ENCODE measurements at places on chromosomes 2 and 18. TPM values are rescaled to one million over a fixed set of nuclear protein-coding genes. Genes with fewer than 3 reads are reported as not detected.

- peak; percentile 64 for DNase-seq
Measured at GRCh38 chr2:3493615-3494007, 25.7 kb downstream of the ADI1 start.

- DNase-seq = no peak
Measured at GRCh38 chr2:10486601-10487079, 38.5 kb upstream of the ODC1 start.

Gene KCNE4
- total RNA-seq = 1.2 TPM

Gene AQP12B
- not detected for total RNA-seq

GRCh38 chr2:224909885-224910573, 132.2 kb downstream of the DOCK10 start:
- DNase-seq = peak; percentile 41

DNA sequence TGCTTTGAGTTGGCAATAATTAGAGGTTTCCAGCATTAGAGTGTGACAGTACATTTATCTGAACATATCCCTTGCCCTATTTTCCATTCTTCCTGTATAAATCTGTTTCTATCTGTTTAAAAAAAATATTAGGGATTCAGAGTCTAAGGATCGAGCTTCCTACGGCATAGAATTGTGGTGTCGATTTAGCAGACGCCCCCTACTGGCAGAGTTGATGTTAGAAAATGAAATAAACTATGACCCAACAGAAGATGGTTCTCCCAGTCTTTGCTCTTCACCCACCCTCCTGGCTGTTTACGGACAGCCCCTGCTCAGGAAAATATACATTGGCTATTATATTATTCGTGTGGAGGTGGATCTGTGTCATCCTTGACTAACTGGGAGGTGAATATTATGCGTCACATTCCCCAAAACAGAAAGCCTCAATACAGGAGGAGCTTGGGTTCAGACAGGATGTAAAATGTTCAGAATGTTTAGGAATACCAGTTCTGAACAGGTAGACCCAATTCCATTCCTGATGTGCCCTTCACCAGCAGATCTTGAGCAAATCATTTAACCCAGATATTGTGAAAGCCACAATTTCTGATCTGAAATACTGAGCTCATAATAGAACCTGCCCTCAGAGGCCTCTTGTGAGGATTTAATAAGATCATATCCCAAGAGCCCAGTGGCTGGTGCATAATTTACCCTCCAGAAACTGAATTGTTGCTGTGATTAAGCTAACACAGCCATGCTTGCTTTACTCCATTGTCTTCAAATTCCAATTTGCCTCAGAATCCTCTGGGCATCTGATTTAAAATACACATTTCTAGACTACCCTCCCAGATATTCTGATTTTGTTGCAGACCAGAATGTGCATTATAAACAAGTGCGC, 10.8 kb upstream of the ERMN start:
- peak; percentile 64 for DNase-seq

DNA sequence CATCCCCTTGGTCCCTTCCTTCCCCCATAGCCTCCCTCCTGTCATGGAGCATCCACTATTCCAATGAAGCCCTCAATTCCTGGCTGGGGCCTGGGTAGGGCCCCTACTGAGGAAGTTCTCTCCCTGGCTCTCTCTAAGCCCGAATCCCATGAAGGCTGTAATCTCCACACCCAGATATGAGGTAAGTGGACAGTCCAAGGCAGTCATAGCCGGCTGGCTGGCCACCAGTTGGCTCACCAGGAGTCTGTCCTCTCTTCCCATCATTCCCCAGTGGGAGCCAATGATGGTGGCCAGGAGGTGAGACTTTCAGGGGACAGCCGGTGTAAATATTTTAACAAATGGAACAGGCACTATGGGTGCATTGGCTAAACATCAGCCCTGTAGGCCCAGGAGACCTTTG, 6.8 kb upstream of the TAF1B start:
- no peak for DNase-seq

Gene OR6B2
- not detected for total RNA-seq

Gene MAL
- total RNA-seq = 4.8 TPM

Gene LRRC30
- total RNA-seq = not detected

DNA sequence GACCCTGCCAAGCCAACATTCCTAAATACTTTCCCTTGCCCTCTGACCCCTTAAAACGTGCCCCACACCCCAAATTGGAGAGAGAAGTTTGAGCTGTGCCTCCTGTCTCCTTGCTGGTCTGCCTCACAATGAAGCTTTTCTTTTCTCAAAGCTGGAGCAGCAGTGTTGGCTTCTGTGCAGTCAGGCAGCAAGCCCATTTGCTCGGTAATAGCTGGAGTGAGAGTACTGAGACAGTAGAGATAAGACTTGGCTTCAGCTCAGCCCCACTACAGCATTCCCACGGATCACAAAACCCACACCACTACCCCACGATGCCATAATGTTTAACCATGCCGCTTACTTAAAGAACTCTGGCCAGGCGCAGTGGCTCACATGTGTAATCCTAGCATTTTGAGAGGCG, 73.0 kb downstream of the NCAPH start:
- no peak for DNase-seq
